ENCODE measurements at places on chromosomes 3 and 15.

DNA sequence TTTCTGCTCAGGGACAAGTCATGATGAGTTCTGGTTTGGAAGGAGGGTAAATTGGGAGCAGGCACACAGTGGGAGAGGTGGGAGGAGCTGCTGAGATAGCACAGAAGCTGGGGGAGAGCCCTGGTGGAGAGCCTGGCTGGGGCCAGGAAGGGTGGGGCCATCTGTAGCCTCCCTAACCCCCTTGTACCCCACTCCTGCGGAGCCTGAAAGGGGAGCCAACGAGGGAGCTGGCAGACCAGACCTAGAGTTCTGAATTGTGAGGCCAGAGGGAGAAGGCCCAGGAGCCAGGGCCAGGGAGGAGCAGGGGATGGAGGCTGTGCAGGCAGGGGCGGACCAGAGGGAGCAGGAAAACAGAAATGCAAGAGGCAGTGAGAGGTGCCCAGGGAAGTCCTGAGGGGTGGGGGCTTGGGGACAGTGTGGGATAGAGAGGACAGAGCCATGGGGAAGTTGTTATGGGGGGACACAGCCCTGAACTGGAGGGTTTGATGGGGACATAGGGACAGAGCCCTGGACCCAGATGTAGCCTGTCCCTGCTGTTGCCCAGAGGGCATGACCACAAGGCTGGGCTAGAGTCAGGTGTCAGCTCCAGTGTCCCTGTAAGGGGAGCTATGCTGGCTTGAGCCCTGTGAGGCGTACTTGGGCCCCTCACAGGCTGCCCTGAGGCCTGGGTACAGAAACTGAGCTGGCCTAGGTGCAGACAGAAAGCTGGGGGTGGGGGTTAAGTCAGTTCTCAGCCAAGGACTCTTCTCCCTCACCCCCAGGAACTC lies 1.2 kb downstream of the TMIE start:
- no peak for DNase-seq
- no peak overlapping the region for H3K4me3 ChIP-seq
- H3K36me3 ChIP-seq: no peaks in the 10 kb centered on the region
- peaks cover 8% of the 10 kb centered on the region for H3K4me1 ChIP-seq

GRCh38 chr15:74829991-74830390 lies 3.6 kb downstream of the CPLX3 start:
- H3K27ac ChIP-seq: no peak overlapping the region
- no peak overlapping the region for H3K4me3 ChIP-seq
- no peaks in the 10 kb centered on the region for H3K4me1 ChIP-seq
- no peaks in the 10 kb centered on the region for H3K36me3 ChIP-seq

DNA sequence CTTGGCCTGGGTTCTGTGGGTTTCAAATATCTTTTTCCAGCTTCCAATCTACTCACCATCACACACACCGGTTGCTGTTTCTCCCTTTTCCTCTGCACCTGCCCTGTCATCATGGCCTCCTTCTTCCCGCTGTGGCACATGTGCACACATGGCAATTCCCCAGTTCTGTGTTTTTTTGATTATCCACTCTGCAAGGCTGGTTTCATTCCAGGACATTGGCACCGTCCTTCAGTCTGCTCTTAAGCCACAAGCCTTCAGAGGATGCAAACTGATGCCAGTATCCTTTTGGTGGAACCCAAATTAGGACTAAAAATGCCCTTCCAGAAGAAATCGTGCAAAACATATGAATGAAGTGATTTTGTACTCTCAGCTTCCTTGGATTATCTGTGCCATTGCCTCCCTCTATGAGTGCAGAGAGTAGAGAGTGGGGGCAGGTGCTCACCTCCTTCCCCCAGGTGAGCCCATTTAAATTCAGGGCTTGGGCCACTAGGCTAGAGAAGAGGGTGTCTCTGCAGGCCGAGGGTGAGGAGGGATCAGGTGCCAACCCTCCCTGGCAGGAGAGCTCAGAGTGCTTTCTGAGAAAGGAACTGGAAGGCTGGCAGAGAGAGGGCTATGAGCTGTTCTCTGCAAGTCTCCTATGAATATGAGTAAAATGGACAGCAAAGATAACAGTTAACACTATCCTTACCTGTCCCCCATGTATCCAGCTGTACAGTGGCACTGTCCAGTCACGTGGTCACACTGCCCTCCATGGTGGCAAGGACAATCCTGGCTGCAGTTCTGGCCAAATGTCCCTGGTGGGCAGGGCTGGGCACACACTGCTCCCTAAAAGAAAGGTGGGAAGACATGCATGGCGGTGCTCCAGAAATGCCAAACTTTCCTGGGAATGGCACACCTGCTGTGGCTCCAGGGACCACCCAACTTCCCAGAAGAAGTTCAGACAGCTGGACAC lies 100.8 kb downstream of the RAB11A start:
- DNase-seq: no peak
- H3K27ac ChIP-seq: no peak overlapping the region
- no peaks in the 10 kb centered on the region for H3K36me3 ChIP-seq
- H3K27me3 ChIP-seq: peaks cover 18% of the 10 kb centered on the region
- H3K4me1 ChIP-seq: no peaks in the 10 kb centered on the region
- no peak overlapping the region for H3K4me3 ChIP-seq

DNA sequence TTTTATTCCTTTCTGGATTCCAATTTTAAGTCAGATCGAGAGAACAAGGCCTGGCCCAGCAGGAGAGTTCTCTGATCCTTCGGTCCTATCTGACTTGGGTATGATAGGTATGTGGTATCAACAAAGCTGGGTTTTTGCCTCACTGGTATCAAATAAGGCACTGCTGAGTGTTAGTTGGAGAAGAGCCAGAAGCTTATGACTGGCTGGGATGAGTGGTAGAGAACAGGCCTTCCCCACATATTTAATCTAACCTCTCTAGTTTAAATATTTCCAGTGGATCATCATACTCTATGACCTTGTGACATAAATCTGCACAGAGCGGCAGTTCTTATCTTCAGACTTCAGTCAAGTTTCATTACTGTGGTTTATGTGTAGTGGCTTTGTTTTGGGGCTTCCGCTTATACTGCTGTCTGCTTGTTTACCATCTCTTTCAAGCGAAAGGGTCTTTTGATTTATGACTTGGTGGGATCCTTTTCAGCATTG lies 164.5 kb downstream of the PTPRG start:
- no peak for DNase-seq
- H3K4me3 ChIP-seq: no peak overlapping the region
- no peaks in the 10 kb centered on the region for H3K27me3 ChIP-seq
- H3K36me3 ChIP-seq: no peaks in the 10 kb centered on the region
- H3K4me1 ChIP-seq: no peaks in the 10 kb centered on the region

GRCh38 chr15:63422891-63423590 lies 41.4 kb upstream of the CA12 start:
- H3K4me1 ChIP-seq: no peaks in the 10 kb centered on the region
- no peak for DNase-seq
- no peak overlapping the region for H3K27ac ChIP-seq
- H3K36me3 ChIP-seq: no peaks in the 10 kb centered on the region

DNA sequence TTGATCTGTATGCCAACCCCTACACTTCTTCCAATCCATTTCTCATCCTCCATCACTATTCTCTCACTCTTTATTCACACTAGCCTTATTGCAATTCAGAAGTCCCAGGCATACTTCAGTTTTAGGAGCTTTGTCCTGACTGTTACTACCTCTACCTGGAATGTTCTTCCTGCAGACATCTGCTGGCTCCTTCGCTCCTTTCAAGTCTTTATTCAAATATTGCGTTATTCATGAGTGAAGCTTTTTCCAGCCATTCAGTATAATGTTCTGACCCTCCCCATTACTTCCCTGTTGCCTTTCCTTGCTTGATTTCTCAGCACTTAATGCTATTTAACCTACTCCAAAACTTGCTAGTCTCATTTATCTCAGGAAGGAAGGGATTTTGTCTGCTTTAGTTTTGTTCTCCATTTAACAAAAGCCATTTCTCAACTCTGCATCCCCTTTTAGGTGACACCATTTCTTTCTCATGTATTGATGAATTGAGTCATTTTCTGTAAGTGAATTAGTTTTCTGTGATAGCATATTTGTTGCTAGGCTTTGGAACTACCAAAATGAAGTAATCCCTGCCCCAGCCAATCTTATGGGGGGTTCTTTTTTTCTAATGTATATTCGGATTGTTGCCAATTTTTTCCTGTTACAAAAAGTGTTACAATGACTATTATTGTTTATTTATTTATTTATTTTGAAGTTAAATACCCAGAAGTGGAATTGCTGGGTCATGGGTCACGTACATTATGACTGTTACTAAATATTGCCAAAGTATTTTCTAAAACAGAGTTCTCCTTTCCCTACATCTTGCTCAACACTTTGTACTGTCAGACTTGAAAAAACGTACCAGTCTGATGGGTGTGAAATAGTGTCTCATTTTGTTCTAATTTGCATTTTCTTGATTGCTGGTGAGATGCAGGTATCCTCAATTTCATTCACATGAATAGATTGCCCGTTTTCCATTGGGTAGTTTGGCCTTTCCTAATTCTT lies 9.4 kb downstream of the ATP11B start:
- H3K27me3 ChIP-seq: no peaks in the 10 kb centered on the region
- no peak overlapping the region for H3K4me3 ChIP-seq
- H3K27ac ChIP-seq: no peak overlapping the region
- no peak for DNase-seq
- H3K36me3 ChIP-seq: no peaks in the 10 kb centered on the region

DNA sequence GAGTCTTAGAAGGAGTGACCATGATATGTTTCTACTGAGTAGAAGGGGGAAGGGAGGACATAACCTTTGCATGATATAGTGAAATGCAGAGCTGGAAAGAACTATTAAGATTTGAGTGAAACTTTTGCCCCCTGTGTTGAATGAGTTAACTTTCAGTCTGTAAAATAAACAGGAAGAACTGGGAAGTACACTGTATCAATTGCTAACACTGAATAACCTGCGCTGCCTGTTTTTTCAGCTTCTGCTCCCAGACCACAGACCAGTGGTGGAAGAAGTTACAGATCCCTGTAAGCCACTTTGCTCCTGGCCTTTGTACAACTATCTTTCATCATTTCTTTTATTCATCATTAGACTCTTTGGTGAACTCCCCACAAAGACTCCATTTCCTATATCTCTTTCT lies 3.6 kb upstream of the LRCH3 start:
- H3K27ac ChIP-seq: no peak overlapping the region
- H3K27me3 ChIP-seq: no peaks in the 10 kb centered on the region
- H3K36me3 ChIP-seq: peaks cover 2% of the 10 kb centered on the region
- no peak overlapping the region for H3K4me3 ChIP-seq

Data from CD8-positive, alpha-beta memory T cell (primary cell).